ENCODE measurements at places on chromosomes 3 and 15. TPM values are rescaled to one million over a fixed set of nuclear protein-coding genes. Genes with fewer than 3 reads are reported as not detected.

Gene SLCO2A1
- total RNA-seq, result 0.49 TPM

Gene UQCC5
- total RNA-seq, result 1.0 TPM

Gene SYNPR
- 0.36 TPM for total RNA-seq

Gene PRC1
- 209 TPM for total RNA-seq

Gene CHAC1
- total RNA-seq, result 6.0 TPM

Gene SUCNR1
- 0.11 TPM for total RNA-seq

Gene NCEH1
- total RNA-seq, result 3.2 TPM

Gene MAP6D1
- total RNA-seq, result 7.8 TPM

Gene LRRC58
- total RNA-seq, result 14.1 TPM

Gene SERINC4
- total RNA-seq, result 0.21 TPM

Gene STARD9
- 2.3 TPM for total RNA-seq

Gene PLXND1
- 24.6 TPM for total RNA-seq

All from cardiac muscle cell (in vitro differentiated cells and primary cell).